ENCODE measurements at places on chromosomes 12 and 14.

GRCh38 chr12:57127726-57128518 is at the start of gene LRP1:
Gene LRP1, plus strand, starts transcription at chr12:57128483. Its CDS starts 482 bp downstream, at chr12:57128965.
- DNase-seq = peak; percentile 50

DNA sequence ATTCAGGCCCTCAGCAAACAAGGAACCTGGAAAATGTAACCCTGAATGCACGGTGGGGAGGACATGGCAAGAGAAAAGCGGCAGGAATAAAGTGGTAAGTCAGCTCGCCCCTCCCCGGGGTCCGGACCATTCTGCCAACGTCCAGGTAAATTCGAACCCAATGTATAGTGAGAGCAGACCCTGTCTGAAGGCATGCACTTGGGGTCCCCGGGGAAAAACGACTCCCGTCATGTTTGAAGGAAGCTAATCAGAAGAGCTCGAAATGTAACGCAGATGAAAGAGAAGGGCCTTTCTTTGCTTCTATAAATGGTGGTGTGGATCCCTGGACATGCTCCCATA is 193 bp downstream of the ACACB start:
- no peak for DNase-seq

- DNase-seq = no peak
Observed at GRCh38 chr12:131025939-131026702, 72.4 kb downstream of the ADGRD1 start.

- no peak for DNase-seq
Observed at GRCh38 chr14:90603336-90603735, 206.5 kb downstream of the CALM1 start.

- no peak for DNase-seq
Observed at GRCh38 chr12:120196363-120196762, 1.8 kb upstream of the GCN1 start.

GRCh38 chr14:81454572-81455218 is 54.6 kb upstream of the STON2 start:
- no peak for DNase-seq

All from stimulated activated CD8-positive, alpha-beta memory T cell treated with anti-CD3 and anti-CD28 coated beads, Interleukin-4, amount 100 ng/mL, for 1 hour (primary cell).